ENCODE measurements at places on chromosomes 6 and 20.

GRCh38 chr6:168858926-168859325, 394.7 kb downstream of the THBS2 start:
- DNase-seq, result no peak

GRCh38 chr6:167549213-167549612, 224.3 kb downstream of the TTLL2 start:
- DNase-seq, result no peak

DNA sequence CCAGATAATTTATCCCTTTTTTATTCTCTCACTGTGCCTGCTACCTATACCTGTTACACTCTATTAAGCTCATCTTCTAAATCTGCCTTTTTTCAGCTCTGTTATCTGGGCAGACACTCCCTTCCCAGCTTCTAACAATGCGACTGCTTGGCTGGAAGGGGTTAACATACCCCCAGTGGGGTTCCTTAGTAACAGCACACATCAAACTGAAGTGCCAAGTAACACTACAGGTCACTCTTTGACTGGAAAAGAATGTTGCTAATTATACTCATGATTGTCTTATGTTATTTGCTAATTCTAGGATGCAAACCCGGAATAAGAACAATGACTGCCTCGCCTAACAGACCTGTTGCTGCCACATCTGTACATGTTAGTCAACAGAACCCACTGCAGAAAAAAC, 203.5 kb downstream of the EPM2A start:
- no peak for DNase-seq

- DNase-seq, result no peak
Observed at GRCh38 chr20:60641879-60642447, 610.1 kb upstream of the CDH4 start.

DNA sequence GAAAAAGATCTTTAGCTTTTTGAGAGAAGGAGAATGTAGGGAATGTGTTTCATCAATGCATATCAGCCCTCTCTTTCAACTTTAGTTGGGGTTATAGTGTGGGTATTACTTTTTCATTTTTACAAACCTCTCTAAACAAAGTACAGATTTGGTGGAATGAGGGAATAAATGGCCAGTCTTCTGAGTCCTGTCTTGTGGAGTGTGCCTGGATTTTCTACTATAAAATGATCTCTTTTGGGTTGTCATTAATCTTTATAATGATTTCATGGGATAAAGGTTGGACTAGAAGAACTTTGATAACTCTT, 209.3 kb downstream of the RNF144B start:
- no peak for DNase-seq

- no peak for DNase-seq
Observed at GRCh38 chr6:10968776-10969175, 75.3 kb downstream of the ELOVL2 start.

DNA sequence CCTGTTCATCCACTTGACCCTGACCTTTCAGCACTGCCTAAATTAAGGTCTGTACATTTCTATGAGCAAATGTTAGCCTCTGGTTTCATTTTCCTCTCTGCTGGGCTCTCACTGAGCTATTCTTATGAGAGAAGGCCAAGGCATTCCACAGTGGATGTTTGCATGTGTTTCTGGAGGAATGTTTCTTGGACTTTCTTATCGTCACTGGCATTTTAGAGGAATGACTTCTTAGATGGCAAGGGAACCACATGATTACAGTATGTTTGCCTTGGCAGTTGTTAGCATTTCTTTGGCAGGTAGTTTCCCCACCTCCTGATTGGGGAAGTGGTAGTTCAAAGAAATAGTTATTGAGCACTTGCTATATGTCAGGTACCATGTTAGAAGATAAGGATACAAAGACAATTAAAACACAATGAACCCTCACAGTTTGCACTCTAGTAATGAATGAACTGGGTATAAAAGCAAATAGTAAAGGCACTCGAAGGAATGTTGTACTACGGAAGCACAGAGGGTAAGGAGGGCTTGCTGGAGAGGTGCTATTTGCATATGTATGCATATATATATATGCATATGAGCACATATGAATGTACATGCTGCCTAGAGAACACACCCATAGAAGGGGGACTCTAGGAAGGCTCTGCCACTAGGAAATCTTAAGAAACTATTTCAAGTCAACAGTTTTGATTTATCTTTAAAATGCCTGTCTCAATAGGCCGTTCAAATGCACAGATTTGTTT, 307.4 kb downstream of the EYA4 start:
- no peak for DNase-seq

DNA sequence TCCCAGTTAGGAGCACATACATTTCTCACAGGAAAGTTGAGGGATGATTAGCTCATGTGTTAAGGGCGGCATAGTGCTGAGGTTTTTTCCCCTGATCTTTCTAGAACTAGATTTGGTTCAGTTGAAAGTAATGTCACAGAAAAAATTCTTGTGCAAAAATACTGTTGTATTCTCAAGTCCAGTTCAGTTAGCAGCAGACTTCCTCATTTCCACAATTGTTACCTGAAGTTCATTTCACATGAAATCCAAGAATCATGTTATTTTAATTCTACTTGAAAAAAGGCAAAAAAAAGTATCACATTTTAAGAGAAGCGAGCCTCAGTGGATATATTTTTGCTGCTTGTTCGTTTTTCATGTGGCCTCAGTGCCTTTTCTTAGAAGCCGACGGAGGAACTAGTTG, 227.8 kb downstream of the TMEM242 start:
- DNase-seq, result no peak

DNA sequence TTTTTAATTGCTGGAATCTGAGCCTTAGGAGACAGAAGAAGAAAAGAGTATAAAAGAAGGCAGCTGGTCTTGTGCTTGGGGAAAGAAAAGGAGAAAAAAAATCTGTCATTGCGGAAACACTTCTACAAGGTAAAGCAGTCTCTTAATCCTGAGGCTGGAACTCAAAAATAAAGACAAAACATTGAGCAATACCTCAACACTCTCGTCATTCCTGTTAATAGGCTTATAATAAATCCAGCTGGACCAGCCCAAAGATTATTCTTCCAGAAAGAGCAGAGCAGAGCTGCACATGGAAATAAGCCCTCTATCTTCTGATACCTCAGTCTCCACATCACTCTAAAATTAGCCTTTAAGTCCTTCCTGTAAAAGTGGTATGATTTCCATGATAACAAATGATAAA, 62.0 kb upstream of the HIVEP1 start:
- DNase-seq, result no peak

DNA sequence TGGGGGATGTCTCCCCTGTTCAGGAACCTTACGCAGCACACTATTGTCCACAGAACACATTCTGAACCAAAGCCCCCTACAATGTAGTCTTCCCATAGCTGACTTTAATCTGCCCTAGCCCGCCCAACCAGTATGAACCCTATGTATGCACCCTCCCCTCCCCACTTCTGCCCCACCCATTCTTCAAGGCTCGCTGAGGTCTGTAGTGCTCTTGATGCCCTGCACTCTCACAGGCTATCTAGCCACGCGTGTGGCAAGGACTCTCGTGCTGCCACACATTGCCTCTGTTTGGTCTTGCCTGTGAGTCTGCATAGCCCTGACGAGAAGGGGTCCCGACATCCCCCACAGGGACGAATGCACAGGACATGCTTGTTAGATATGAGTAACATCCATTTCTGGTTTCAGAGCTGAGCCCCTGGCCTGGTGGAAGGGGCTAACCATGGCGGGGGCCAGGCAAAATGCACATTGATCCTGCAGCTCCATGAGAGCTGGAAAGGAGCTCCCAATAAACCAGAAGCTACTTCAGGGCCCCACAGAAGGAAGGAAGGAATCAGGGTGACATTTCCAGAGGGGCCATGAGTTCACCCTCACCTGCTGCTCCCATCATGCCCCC, 22.6 kb downstream of the MOCS1 start:
- DNase-seq, result no peak

GRCh38 chr6:76326871-76327270, 254.4 kb upstream of the IMPG1 start:
- DNase-seq, result no peak

DNA sequence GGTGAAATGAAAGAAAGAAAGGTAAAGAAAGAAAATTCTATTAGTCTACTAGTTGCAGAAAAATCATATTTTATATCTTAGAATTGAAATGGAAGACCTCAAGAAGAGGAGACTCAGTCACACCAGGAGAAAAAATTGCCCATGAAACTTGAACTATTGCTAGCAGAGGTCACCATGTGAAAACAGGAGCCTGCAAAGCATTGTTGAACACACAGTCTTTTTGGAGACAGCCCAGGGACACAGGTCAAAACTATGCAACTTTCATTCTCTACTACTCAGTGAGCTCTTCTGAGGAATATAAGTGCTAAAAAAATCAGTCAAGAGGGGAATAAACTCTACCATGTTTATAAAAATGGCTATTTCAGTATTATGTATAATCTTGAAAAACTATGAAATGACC, 89.8 kb upstream of the TENT5A start:
- DNase-seq, result no peak

GRCh38 chr6:77354581-77354980, 108.7 kb downstream of the HTR1B start:
- no peak for DNase-seq

DNA sequence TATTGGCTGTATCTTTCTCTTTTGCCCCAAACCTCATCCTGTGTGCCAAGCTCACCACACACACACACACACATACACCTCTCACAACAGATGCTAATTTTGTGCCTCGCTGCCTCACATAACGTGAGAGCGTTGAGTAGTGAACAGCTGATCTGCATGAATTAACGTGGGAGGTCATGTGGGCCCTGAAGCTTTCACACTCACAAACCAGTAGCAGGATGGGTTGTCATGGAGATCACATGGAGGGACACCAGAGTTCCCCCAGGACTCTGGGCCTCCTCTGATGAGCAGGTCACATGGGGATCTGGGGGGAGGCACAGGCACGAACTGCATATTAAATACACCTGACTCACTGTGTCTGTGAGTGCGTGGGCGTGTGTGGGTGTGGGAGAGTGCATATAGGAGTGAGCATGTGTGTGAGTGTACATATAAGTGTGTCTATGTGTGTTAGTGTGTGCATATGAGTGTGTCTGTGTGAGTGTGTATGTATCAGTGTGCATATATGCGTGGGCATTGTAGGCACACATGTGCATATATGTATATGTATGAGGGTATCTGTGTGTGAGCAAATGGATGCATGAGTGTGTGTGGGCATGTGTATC, 62.7 kb upstream of the SULF2 start:
- no peak for DNase-seq

DNA sequence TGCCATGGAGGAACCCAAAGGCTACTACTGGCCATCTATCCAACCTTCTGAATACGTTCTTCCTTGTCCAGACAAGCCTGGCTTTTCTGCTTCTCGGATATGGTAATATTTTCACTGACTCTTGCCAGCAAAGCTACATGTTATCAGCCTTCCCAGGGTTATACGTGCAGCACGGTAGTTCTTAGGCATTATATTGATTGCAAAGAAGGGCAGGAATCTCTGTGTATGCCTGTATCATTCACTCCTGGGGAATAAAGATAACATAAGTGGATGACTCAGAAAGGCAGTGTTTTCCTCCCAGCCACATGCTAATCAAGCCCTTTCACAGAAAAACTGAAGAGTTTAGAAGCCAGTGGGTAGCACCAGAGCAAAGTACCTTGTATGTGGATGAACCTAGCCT, 98.7 kb downstream of the ADGRG6 start:
- no peak for DNase-seq

DNA sequence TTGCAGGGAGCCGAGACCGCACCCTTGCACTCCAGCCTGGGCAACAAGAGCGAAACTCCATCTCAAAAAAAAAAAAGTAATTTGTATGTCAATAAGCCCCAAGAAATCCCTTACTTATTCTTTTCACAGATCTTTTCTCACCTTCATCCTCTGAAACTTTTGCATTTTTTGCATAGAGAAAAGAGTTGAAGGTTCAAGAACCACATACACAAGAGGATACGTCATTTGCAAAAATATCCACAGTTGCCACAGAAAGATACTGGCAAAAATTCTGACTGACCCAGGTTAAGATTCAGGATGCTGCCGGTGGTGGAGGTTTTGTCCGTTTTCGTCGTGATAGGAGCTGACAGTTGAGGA, 94.5 kb downstream of the ZMYND8 start:
- no peak for DNase-seq

DNA sequence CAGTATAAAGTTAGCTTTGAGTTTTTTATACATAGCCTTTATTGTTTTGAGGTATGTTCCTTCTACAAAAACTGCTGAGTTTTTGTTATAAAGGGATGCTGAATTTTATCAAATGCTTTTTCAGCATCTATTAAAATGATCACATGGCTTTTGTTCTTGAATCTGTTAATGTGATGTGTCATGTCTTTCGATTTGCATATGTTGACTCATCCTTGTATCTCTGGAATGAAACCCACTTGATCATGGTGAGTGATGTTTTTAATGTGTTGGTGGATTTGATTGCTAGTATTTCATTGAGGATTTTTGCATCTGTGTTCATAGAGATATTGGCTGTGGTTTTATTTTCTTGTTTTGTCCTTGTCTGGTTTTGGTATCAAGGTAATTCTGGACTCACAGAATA, 24.7 kb upstream of the BLCAP start:
- DNase-seq, result no peak

GRCh38 chr6:81822568-81822967, 70.1 kb upstream of the TENT5A start:
- no peak for DNase-seq

DNA sequence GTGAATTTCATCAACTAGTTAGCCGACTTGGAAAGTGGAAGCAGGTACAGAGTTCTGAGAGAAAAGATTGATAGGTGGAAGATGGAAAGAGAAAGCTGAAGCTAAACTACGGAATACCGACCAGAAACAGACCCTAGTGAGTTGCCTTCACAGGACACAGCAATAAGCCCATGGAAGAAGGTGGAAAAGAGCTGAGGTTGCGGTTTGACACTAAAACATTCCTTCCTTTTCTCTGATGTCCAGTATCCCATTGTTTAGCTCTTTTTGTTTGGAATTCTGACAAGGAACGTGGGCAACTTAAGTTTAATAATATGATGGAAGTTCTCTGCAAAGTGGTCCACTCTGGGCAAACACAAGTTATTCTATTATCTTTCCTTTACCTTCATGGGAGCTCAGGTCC, 110.1 kb upstream of the ADTRP start:
- no peak for DNase-seq

- DNase-seq, result no peak
Observed at GRCh38 chr20:47088335-47088734, 193.7 kb downstream of the EYA2 start.

DNA sequence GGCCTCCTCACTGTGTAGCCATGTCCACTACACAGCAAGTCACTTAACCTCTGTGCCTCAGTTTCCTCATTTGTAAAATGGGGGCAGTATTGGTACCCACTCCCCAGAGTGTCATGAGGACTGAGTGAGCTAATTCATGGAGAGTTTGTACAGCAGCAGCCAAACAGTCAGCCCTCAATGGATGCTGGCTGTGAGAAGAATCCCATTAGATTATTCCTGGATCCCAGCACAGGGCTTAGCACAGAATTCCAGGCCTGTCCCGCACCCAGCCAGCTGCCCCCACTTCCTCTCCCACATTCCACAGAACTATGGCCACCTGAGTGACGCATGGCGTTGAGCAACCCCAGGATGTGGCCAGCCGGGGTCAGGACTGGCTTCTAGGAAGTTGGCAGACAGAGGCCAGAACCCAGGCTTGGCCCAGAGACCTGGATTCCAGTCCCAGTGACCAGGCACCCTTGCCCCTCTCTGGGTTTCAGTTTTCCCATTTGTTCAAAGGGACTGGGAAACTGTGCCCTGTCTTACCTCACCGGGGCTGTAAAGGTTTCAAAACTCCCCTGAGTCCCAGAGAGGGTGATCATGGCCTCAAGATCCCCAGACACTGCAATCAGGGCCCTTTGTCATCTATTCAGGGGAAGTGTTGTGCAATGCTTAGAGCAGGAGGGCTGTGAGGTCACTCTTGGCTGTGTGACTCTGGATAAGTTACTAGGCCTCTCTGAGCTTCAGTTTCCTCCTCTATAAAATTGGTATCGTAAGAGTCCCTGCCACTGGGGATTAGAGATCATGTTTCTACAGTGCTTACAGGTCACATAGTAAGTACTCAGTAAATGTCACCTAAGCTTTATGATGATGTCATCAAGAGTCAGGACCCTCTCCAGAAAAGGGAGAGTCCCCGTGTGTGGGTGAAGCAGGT, 3.0 kb upstream of the TGM2 start:
- DNase-seq, result peak; percentile 88

Data from Right ventricle myocardium superior (tissue), 1 donor.